ENCODE measurements at places on chromosomes 7 and 10. TPM values are rescaled to one million over a fixed set of nuclear protein-coding genes. Genes with fewer than 3 reads are reported as not detected.

The KCNIP2 gene
- total RNA-seq = 0.82 TPM

The ABCC2 gene
- total RNA-seq = 138 TPM

The LHPP gene
- 12.3 TPM for total RNA-seq

The LIPK gene
- total RNA-seq = not detected

The NEUROG3 gene
- total RNA-seq = not detected

The DLG5 gene
- 28.9 TPM for total RNA-seq

The PAX4 gene
- total RNA-seq = not detected

The RARRES2 gene
- total RNA-seq = not detected

The NPFFR1 gene
- total RNA-seq = not detected

The CALCR gene
- total RNA-seq = not detected

The SH2D4B gene
- 0.10 TPM for total RNA-seq

All from A549 treated with GW870086 at 1 μM for 4 hours (cell line).